ENCODE measurements at places on chromosomes 2 and 18.

DNA sequence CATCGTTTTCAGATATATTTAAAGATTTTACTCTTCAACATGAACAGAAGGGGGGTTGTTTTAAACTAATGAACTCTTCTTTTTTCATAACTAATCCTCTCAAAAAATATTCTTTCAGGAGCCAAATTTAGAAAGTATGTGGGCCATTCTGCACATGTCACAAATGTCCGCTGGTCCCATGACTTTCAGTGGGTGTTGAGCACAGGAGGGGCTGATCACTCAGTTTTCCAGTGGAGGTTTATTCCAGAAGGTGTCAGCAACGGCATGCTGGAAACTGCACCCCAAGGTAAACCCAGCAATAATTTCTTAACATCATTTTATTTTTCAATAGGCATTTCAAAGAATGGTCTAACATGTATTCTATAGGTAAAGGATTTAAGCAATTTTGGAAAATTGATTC lies 136.0 kb downstream of the EML6 start:
- DNase-seq, result no peak

DNA sequence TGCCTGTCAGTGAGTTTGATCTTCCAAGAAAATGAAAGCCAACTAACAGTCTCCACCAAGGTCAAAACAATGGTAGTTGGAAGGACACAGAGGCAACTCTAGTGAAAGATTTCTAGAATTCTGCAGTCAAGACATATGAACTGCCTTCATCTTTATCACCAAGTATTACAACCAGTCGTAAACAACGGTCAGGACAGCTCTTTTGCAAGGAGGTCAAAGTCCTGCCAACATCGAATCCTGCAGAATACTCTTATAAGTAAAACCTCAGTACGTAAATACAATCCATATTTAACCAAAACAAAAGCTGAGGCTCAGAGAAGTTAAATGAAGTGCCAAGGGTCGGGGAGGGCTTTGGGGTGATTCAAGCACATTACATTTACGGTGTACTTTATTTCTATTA lies 3.1 kb downstream of the FEZ2 start:
- no peak for DNase-seq

DNA sequence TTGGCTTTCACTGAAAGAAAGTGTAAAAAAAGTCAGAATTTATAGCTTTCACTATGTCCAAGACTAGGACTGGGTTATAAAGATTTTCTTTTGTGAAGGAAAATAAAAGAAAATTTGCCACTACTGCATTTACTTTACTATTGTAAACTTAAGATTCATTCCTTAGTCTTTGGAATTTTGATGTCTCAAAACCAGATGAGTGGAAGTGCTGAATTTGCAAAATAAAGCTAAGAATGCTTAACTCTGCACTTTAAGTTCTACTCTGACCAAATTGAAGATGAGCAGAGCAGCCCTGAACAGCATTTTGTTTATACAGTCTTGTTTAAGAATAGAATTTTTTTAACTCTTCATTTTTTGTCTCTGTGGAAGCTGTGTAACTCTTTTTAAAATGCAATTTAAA lies 102.4 kb downstream of the ICA1L start:
- DNase-seq, result no peak

DNA sequence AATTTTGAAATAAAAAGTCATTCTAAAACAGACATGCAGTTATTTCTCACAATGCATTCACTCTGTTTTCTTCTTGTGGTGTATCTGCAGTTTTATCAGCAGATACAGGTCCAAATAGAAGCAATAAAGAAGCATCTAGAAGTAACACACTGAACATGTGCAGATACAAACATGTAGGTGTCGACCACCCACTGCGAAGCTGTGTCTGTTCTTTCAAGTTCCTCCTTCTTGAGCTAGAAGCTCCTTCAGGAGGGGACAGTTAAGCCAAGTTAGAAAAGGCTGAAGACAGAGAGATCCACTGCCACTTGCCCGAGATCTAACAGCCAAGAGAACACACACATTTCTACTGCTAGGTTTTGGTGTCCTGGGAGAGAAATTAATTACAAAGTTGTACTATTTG lies 30.1 kb downstream of the WDFY1 start:
- no peak for DNase-seq

GRCh38 chr2:121199281-121200010 lies 85.6 kb downstream of the TFCP2L1 start:
- DNase-seq, result no peak

GRCh38 chr2:160720098-160720497 lies 226.5 kb upstream of the RBMS1 start:
- DNase-seq, result no peak

DNA sequence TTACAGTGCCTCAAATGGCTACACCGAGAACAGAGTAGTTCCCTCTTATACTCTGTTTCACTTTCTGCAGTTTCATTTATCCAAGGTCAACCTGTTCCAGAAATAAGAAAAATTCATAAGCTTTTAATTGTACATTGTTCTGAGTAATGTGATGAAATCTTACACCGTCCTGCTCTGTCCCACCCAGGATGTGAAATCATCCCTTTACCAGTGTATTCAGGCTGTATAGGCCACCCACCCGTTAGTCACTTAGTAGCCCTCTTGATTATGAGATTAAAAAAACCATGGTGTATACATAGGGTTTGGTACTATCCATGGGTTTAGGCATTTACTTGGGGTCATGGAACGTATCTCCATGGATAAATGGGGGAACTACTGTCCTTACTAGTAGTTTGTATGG lies 29.8 kb downstream of the STARD6 start:
- no peak for DNase-seq

GRCh38 chr2:36740061-36740460 lies 43.6 kb downstream of the VIT start:
- DNase-seq, result no peak

DNA sequence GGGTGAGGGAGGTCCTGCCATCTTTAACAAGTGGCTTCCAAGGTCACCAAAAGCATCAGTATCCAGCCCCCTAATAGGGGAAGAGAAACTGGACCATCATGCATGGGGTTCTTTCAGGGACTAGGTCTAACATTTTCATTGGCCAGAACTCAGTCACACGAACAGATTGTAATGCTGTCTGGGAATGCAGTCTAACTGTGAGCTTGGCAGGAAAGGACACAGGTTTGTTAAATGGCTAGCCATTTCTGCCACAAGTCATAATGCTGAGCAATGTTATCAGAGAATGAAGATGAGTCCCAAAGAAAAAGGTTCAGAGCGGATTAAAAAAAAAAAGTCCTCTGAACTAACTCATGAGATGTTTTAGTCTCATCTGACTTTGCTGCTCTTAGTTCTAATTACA lies 70.9 kb upstream of the TNP1 start:
- no peak for DNase-seq

DNA sequence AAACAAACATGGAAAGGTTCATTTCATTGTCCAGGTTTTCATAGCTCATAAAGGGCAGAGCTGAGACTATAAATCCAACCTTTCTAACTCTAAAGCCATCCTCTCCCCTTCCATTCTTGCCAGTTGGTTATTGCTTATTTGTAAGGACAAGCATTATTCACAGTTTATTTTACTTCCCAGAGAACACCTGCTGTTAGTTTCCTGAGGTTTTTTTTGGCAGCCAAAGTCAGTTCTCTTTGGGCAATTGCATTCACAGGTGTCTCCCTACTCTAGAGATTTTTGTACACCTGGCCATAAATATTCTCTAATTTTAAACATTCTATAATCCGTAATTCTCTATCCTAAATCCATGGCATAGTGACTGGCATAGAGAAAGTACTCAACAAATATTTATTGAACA lies 87.3 kb upstream of the SPHKAP start:
- DNase-seq, result no peak

Data from stimulated activated CD8-positive, alpha-beta memory T cell treated with anti-CD3 and anti-CD28 coated beads, Interleukin-15, amount 100 ng/mL, for 24 hours (primary cell).